IMR-90 (cell line): ENCODE measurements at places on chromosomes 2 and 18. TPM values are rescaled to one million over a fixed set of nuclear protein-coding genes. Genes with fewer than 3 reads are reported as not detected.

Gene CPO
- not detected in 2 replicates for total RNA-seq

Gene REG3A
- not detected in 2 replicates for total RNA-seq

Gene RFTN2
- 2.3 and 2.5 TPM in 2 replicates for total RNA-seq

Gene MTCL1
- 29.0 and 38.6 TPM in 2 replicates for total RNA-seq

Gene KDM3A
- 33.3 and 35.8 TPM in 2 replicates for total RNA-seq

Gene FLACC1
- 0.54 and 0.56 TPM in 2 replicates for total RNA-seq

Gene GRHL1
- total RNA-seq = 0.18 and 0.56 TPM in 2 replicates

Gene TMEM127
- total RNA-seq = 20.0 and 35.7 TPM in 2 replicates

Gene EML6
- 0.18 and 0.28 TPM in 2 replicates for total RNA-seq

Gene QPCT
- total RNA-seq = 2.2 TPM in 2 replicates

Gene FBLN7
- total RNA-seq = under 0.01 and 0.18 TPM in 2 replicates

Gene OTX1
- not detected in 2 replicates for total RNA-seq

Gene SULT1C2
- not detected in 2 replicates for total RNA-seq

Gene GAL3ST2
- not detected in 2 replicates for total RNA-seq

- no peak for DNase-seq
Observed at GRCh38 chr18:59239642-59240041, 19.7 kb downstream of the GRP start.

DNA sequence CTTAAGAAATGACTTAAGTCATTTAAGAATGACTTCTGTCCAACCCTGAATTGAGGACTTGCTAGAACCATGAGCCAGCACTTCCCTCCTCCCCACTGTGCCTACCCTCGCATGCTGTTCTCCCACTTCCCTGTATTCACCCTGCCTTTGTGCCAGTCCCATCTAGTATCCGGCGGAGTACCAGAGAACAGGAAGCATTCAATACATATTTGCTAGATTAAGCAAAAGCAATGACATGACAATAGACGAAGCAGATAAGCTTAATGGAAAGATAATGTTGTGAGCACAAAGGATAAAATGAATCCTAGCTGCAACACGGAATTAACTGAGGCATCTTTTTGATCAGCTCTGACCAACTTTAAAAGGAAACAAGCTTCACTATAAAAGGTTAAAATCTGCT, 328.5 kb downstream of the TDRD15 start:
- no peak for DNase-seq

DNA sequence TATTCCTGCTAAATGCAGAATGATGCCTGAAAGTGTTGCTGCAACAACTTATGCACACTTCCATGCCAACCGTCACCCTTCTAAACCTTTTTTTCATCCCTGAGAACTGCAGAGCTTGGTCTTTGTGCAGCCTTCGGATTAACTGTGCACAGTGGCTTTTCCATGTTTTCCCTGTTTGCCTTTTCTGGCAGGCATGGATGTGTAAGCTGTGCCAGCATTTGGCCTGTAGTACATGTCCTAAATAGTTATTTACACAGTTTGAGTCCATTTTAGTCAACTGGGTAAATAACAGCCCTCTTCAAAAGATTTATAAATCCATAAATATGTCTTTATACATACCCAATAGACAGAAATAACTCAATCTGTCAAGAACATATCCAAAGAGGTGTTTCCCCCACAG, 31.5 kb downstream of the MEIS1 start:
- no peak for DNase-seq

- DNase-seq = no peak
Observed at GRCh38 chr2:70671092-70671675, 96.8 kb downstream of the ADD2 start.

DNA sequence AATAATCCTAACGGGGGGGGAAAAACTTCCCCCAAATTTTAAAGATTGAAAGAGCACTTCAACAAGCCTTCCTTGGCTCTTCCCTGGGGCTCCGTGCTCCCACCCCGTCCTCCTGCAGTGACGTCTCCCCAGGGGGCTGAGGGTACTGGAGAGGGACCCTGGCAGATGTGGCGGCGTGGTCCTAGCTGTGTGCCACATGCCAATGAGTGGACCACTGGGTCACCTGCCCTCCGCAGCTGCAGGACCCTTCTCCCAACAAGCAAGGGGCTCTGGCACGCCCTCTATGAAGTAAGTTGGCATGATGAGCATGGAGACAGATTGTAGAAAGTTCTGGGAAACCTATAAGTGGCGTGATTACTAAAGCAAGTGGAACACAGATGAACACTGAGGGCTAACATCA, 46.7 kb downstream of the PXDN start:
- no peak for DNase-seq

- DNase-seq = peak; percentile 0
Observed at GRCh38 chr2:212142631-212143030, 396.0 kb downstream of the ERBB4 start.

DNA sequence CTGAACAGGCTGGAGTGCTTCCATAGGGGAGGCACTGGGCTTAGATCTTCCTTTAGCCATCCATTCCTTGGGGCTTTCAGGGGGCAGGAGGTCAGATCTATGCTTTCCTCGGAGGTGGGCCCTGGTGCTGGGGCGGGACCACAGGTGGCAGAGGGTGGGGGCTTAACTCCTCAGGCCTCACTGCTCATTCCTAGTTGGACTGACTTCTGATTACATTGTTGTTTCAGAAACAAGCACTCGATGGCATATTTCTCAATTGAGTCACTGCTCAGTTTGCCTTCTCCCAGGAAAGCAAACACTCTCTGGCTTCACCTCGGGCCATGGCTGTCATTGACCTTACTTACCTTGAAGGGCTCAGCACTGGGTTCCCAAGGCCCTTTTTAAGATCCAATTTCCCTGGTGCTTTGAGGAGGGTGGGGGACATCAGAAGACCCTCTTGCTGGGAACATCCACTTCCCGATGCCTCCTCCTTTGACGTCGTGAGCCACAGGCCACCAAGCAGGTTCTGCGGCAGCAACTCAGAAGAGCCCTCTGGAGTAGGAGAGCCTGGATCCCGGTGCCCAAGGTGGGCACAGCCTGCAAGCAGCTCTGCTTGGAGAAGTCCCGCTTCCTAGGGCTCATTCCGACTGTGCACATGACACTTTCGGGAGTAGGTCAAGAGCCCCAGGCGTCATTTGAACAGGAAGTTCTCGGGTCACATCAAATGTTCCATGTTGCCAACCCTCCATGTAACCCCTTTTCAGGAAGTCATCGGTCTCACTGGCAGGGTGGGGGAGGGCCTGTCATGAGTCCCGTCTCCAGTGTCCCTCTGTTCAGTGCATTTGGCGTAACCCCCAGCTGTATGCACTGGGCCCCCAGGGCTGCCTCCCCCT, 40.6 kb downstream of the SDC1 start:
- DNase-seq = peak; percentile 77

- no peak for DNase-seq
Observed at GRCh38 chr2:206700156-206700555, 18.0 kb downstream of the DYTN start.

- no peak for DNase-seq
Observed at GRCh38 chr2:127811397-127812321, 688 bp upstream of the WDR33 start.

DNA sequence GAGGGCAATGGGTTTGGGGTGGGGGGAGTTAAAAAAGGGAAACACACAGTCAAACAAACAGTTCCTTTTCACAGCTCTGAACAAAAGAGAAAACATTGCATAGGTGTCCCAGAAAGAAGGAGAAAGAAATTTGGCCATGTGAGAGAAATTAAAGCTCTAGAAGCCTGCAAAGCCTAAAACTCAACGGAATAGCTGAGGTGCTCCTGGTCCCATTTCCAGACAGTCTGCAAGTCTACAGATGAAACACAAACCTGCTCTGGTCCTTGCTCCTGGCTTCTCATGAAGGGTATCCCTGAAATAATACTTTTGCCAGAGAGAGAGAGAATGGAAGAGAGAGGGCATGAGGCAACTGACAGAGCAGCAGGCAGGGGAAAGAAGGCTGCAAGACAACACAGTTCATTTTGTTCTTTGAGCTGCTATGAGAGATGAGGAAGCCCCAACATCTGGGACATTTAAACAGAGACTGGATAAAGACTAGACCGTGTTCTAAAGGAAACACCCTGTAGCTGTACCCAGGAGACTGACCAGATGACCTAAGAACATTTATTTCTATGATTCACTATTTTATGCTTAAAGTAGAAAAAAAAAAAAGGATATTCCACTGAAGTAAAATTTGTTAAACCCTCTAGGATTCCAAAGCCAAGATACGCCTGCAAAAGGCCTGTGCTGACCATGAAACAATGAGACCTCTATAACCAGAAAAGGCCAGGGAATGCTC, 57.3 kb upstream of the CYP26B1 start:
- no peak for DNase-seq

- DNase-seq = no peak
Observed at GRCh38 chr2:237042101-237042500, 43.6 kb upstream of the COPS8 start.

- DNase-seq = no peak
Observed at GRCh38 chr2:126748188-126748760, 92.3 kb downstream of the GYPC start.

GRCh38 chr2:232435805-232436204, 20.1 kb upstream of the ALPI start:
- no peak for DNase-seq

- no peak for DNase-seq
Observed at GRCh38 chr18:33849731-33850130, 271.7 kb downstream of the ASXL3 start.

DNA sequence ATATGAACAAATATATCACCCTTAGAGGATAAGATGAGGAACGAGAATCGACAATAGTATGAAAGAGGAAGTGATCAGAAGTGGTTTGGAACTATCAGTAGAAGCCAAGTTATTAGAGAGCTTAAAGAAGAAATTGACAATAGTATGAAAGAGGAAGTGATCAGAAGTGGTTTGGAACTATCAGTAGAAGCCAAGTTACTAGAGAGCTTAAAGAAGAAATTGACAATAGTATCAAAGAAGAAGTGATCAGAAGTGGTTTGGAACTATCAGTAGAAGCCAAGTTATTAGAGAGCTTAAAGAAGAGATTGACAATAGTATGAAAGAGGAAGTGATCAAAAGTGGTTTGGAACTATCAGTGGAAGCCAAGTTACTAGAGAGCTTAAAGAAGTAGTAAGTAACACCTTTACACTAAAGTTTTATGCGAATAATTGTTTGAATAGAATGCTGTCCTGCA, 175.5 kb downstream of the ZNF407 start:
- DNase-seq = no peak

DNA sequence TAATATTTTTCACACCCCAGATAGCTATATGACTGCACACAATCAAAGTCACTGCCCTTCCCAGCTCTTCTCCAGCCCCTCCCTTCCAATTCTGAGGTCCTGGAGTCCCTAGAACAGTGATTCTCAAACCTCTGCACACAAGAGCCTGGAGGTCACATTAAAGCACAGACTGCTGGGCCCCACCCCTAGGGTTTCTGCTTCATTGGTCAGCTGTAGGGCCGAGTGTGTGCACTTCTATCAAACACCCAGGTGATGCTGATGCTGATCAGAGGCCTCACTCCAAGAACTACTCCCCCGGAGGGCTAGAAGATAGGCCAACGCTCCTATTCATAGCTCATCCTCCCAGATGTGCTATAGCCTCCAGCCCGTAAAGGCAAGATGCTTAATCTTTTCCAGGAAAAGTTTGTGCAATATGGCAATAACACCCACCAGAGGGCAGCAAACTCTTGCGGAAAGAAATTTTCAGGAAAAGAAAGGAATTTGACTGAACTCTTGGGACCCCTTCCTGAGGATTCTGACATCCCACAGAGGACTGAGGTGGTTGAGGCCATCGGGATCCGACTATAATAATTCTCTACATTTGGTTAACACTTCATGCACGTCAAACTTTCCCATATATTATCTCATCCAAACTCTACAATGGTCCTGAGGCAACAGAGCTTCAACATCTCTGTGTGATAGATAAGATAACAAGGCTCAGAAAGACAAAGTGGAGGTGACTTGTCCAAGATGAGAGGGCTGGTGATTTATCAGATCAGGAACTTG, 194.2 kb upstream of the PKDCC start:
- peak; percentile 65 for DNase-seq

DNA sequence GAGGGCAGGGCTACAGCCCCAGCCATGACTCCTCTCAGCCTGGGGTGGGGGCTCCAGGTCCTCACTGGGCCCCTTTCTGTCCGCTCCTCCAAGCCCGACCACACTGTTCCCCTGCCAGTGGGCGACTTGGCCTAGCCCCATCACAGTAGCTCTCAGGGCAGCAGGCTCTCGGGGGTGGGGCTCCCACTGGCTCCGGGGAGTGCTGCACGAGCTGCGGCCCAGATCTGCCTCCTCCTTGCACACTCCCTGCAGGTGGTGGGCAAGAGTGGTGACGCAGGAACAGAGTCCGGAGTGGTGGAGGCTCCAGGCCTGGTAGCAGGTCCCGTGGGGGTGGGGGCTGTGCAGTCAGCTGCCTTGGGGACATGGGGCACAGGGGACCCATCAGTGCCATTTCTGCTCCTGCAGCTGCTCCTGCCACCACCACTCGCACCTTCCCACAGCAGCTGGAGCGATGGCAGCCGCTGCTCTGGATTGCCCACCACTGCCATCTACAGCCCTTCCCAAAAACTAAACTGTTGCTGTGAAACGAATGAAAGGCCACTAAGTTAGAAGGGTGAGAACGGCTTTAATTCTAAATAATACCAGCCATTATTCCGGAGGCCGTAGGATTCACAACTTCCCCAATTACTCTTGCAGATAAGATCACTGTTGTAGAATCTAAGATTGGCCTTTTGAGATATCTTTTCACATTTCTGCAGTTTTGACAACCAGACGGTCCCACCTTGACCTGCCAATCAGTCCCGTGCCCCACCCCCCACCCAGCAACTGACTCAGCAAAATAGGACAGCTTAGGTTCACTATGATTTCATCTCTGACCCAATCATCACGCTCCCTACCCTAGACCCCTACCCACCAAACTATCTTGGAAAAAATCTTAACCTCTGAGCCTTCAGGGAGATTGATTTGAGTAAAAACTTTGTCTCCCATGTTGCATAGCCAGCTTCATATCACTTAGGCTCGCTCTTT, 530.2 kb downstream of the DCC start:
- no peak for DNase-seq

- DNase-seq = no peak
Observed at GRCh38 chr2:15780234-15780633, 160.1 kb upstream of the MYCN start.

DNA sequence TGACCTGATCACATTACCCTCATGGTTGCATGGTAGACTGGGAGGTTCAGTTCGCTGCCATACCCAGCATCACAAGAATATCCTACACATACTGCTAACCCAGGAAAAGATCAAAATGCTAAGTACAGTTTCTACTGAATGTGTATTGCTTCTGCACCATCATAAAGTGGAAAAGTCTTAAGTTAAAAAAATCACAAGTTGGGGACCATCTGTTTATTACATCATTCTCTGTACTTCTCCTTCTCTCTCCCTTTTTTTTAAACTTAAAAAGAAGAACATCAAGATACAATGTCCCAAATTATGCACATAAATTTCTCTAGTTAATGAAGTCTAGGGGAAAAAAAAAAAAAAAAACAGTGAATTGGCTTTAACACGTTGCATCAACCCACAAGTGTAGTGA, 43.3 kb downstream of the NBAS start:
- DNase-seq = no peak

- DNase-seq = no peak
Observed at GRCh38 chr2:219466816-219467735, 31.6 kb upstream of the GMPPA start.

GRCh38 chr2:176421297-176422050, 152.2 kb downstream of the MTX2 start:
- peak; percentile 40 for DNase-seq

GRCh38 chr2:20156836-20157192, 68.1 kb downstream of the SDC1 start:
- no peak for DNase-seq

- no peak for DNase-seq
Observed at GRCh38 chr2:58865436-58865835, 624.3 kb upstream of the FANCL start.

GRCh38 chr2:37323176-37323780, 1.4 kb downstream of the PRKD3 start:
- DNase-seq = peak; percentile 14
